ENCODE measurements at places on chromosomes 1 and 21. TPM values are rescaled to one million over a fixed set of nuclear protein-coding genes. Genes with fewer than 3 reads are reported as not detected.

DNA sequence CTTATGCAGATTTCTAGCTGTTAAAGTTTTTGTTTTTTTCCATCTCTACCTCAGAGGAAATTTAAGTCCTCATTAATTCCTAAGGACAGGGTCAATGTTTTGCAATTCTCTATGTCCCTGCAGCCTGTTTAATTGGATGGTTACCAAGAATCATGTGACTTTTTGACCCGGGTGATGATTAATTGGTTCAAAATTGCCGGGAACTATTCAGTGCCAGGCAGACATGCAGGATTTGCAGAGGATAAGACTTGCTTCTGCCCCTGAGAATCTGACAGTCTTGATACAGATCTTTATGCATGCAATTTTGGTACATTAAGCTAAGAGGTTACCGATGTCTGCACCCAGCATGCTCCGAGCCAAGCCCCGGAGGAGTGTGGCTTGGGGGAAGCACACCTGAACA, 87.9 kb downstream of the PLPP3 start:
- DNase-seq, result no peak

The TNFRSF9 gene
- total RNA-seq, result 4.8 TPM

DNA sequence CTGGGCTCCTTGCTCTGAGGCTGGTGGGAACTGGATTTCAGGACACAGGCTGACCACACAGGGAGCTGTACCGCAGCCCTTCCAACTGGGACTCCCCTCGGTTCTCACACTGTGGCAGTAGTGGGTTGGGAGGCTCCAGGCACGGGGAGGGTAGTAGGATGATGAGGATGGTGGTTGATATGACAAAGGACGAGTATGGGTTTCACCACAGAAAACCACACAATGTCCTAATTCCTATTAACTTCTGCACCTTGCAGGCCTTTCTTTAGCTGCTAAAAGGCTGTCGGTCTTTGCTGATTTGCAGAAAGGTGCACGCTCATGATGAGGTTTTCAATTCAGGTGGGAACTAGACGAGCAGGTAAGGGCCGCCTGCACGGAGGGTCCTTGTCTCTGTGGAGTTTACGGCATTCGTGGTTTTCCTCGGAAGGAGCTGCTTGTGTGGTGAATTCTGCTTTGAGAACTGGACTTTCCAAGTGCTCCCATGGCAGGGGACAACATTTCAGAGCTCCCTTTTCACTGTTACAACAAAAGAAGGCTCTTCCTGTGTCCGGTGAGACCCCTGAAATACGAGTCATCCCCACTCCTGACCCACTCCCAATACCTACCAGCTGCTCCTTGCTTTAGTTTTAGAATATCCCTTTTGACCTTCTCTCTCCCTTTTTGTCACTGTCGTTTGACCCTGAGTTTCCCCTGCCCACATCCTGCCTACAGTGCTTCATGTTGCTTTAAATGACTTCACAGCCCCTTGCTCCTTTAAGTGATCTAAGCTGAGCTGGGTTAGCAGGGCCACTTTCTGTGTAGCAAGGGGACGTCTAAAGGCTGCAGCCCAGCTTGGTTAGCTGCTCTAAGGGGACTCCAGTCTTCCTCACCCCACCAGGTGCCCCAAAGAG, 125.1 kb downstream of the MRPS6 start:
- DNase-seq, result no peak

- no peak for DNase-seq
Measured at GRCh38 chr1:206766251-206766856, 4.2 kb upstream of the IL19 start.

DNA sequence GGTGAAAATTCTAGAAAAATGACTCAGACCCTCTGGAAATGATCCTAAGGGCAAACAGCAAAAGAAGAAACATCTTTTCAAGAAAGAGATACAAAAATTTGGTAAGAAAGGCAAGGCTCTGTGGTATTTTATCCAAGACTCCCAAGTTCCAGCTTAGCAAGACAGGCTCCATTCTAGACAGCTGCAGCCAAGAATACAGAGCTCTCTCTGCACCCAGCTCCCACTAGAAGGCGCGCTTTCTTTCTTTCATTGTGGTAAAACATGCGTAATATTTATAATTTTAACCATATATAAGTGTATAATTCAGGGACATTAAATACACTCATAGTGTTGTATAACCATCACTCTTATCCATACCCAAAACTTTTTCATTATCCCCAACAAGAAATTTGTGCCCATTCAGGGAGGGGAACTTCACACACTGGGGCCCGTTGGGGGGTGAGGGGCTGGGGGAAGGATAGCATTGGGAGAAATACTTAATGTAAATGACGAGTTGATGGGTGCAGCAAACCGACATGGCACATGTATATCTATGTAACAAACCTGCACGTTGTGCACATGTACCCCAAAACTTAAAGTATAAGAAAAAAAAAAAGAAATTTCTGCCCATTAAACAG, 2.2 kb upstream of the HFM1 start:
- DNase-seq, result no peak

DNA sequence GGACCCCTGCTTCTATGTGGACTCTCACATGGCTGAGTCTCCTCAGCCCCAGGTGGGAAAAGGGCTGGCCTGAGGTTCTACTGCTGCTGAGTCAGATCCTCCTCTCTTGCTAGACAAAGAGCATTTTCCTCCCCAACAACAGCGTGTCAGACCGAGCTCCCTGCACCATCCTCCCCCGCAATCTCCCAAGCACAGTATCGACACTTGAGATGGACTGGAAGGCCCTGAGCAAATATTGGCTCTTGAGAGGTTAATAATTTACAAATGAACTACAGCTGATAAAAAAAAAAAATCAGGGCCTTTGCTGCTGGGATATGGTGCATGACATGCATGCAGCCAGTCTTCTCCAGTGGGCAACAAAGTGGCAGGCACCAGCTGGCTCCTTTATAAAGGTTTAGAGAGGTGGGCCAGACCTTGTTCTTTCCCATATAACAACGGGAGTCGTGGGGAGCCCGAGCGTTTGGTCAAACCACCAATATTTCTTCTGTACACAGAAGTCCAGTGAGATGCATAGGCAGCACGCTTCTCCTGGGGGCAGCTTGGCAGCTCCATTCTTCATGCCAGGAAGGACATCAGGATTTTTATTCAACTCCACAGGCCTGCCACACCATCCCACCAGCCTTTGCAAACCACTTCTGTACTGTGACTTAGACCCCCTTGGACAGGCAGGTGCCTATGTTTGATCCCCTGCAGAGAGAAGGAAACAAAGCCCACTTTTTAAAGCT, 55.4 kb upstream of the CAMK1G start:
- no peak for DNase-seq

GRCh38 chr1:34460193-34460592, 283.5 kb downstream of the C1orf94 start:
- peak; percentile 51 for DNase-seq

DNA sequence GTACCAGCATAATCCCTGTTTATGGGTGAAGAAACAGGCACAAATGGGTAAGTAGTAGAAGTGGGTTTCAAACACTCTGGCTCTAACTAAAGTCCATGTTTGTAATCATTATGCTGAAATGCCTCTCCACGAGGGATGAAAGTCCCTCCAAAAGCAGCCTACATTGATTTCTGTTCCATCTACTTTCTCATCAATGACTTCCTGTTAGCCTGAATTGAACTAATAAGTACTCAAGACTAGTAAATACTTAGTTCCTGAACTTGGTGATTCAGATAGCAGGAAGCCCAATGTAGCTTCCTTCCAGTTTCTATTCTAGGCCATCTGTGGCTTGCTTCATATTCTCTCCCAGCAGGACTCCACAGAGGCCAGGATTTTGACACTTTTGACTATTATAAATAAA, 11.3 kb upstream of the BACH1 start:
- no peak for DNase-seq
